Activated CD4-positive, alpha-beta memory T cell treated with anti-CD3 and anti-CD28 coated beads, Interleukin-2, amount 10 ng/mL, durations not matched to agents 7 days and 5 days (primary cell): ENCODE measurements at places on chromosomes 3 and 15. TPM values are rescaled to one million over a fixed set of nuclear protein-coding genes. Genes with fewer than 3 reads are reported as not detected.

Gene ITPKA
- total RNA-seq: 0.30 TPM

Gene LRRC34
- total RNA-seq: 6.0 TPM

Gene GABRB3
- total RNA-seq: not detected

Gene ACVR2B
- 7.0 TPM for total RNA-seq

Gene SNX22
- 0.68 TPM for total RNA-seq

Gene PP2D1
- total RNA-seq: not detected

Gene ECE2
- total RNA-seq: not detected

Gene CDHR4
- not detected for total RNA-seq

Gene LSMEM2
- total RNA-seq: not detected

Gene NFKBIZ
- 76.5 TPM for total RNA-seq

Gene C3orf85
- not detected for total RNA-seq

Gene ISLR2
- total RNA-seq: 0.08 TPM

Gene SAXO2
- total RNA-seq: 0.60 TPM

Gene ADIPOQ
- total RNA-seq: not detected

GRCh38 chr3:129608936-129609590 is 2.6 kb upstream of the PLXND1 start:
- DNase-seq: no peak

DNA sequence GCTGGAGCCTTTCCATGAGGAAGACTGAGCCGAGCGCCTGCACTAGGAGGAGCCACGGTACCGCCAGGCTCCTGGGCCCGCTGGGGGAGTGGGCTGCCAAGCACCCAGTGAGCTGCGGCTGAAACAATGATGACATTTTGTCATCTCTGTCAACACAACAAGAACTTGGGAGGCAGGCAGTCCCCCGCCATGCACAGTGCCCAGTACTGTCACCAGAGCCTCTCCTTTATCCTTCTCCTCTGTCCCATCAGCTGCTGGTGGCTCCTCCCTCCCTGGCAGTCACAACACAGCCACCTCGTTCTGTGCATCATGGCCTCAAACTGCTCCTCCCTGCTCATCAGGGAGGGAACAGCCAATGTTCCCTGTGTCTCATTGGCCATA is 34.0 kb upstream of the PCSK6 start:
- no peak for DNase-seq

- DNase-seq: no peak
Observed at GRCh38 chr15:85725019-85725418, 69.7 kb downstream of the KLHL25 start.

DNA sequence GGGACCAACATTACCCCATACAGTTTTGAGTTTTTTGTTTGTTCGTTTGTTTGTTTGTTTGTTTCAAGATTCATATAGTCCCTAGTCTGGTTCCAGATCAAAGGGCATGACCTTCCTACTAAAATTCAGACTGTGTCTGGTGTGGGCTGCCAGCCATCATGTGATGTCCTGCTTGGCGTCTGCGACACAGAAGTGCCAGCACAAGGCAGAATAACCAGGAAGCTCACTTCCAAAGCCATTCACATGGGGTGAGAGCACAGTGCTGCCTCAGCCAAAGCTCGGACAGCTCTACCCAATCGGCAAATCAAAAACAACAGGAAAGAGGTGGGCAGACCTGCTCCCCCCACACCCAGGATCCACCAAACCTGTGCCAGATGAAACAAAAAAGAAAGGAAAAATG is 142.6 kb upstream of the THBS1 start:
- DNase-seq: no peak

DNA sequence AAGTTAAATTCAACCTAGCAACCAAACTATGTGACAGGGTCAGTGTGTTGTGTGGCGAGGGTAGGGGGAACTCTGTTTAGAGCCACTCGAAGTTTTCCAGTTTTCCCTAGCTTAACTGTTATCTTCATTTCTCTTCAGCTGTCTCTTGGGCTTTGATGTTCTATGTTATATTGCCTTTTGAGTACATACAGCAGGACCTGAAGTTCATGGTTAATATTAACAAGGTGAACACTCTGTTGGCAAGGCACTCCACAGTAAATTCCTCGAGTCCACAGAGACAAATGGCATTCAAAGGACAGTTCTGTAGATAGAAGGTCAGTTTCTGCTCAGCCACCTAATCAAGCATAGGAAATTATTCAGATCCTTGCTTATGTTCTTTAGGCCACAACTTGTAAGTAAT is 147.9 kb upstream of the DPH6 start:
- DNase-seq: no peak

- no peak for DNase-seq
Observed at GRCh38 chr3:58861551-58861950, 188.3 kb downstream of the CFAP20DC start.

GRCh38 chr3:166195808-166196207 is 358.6 kb upstream of the BCHE start:
- DNase-seq: no peak

GRCh38 chr15:67850994-67851571 is 11.2 kb upstream of the RNU6-1 start:
- DNase-seq: no peak

GRCh38 chr3:157204431-157204830 is 44.5 kb upstream of the CCNL1 start:
- no peak for DNase-seq

DNA sequence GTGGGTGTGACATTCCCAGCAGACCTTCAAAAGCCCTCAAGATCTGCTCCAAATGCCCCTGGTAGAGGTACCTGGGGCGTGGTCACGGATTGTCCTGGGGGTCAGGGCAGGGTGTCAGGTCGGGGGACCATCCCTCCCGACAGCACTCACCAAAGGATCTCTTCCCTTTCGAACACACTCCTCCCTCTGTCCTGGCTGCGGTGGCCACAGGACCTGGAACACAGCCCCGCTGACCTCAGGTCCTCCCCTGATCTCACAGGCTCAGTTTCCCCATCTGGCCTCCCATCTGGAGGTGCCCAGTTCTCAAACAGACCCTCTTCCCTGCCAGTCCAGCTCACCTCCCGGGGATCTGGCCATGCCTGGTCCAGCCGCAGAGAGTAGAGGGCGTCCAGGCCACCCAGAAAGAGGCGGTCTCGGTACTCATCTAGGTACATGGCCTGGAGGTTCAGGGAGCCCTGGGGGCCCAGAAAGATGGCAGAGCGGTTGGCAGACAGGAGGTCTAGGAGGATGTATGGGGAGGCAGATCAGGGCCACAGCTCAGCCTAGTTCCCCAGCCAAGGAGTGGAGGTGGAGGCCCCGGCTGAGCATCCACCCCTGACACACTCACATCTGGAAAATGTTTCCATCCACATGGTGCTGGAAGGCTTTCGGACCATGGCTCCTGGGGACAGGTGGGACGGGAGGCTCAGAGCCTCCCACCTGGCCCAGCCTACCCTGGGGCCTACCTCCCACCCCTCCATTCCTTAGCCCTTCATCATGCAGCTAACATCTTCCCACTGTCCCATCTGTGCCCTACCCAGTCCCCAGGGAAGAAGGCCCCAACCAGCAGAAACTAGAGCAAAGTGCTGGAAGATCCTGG is 2.3 kb downstream of the SEMA3G start:
- DNase-seq: no peak

DNA sequence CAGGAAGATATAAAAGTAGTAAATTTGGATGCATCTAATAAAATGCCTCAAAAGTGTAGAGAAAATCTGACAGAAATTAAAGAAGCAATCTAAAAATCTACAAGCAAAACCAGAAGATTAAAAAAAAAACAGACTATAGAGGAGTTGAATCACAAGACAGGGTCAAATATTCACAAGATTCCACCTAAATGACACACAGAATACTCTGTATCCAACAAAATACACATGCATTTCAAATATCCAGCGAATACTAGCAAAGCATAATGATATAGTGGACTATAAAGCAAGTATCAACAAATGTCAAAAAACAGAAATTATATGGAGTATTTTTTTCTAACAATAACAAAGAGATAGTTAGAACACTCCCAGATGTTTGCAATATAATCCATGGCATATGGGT is 20.5 kb upstream of the ACTC1 start:
- DNase-seq: no peak

DNA sequence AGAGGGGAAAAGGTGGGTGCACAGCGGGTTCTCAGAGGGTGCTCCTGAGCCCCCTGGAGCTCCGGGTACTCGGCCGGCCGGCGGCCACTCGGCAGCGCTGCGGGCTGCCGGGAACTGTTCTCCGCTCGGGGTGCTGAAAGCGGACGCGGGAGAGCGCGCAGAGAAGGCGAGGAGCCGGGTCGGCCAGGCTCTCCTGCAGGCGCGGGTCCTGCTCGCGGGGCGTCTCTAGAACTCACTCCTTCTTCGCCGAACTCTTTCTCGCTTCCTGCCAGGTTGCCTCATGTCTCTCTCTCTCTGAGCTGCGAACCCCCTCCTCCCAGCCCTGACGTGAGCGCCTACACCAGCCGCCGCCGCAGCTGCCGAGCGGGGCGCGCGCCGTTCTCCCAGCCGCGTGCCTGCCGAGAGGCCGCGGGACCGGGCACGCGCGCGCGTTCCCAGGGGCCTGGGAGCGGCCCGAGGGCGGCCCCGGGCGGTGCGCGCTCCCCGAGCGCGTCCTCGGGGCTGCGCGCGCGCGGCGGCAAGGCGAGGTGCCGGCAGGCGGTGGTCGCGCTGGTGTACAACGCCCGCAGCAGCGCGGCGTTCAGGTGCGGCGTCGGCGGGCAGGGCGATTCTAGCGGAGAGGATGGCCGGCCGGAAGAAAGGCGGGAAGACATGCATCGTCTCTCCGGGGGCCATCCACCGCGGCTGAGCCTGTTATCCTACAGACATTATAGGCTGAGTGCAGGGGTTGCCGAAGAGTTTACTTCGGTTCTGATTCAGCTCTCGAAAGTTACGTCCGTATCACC is at the start of gene PEX5L:
Gene PEX5L (minus strand): TSS at position 267 of the 785 bp plus-strand sequence. CDS start 338 bp downstream, outside the sequence.
- peak; percentile 46 for DNase-seq

GRCh38 chr15:82393671-82394070 is 35.9 kb upstream of the GOLGA6L9 start:
- DNase-seq: no peak

GRCh38 chr3:104908761-104909160 is 457.9 kb upstream of the ALCAM start:
- no peak for DNase-seq

- DNase-seq: peak; percentile 45
Observed at GRCh38 chr3:123344175-123344906, 104.5 kb downstream of the ADCY5 start.

DNA sequence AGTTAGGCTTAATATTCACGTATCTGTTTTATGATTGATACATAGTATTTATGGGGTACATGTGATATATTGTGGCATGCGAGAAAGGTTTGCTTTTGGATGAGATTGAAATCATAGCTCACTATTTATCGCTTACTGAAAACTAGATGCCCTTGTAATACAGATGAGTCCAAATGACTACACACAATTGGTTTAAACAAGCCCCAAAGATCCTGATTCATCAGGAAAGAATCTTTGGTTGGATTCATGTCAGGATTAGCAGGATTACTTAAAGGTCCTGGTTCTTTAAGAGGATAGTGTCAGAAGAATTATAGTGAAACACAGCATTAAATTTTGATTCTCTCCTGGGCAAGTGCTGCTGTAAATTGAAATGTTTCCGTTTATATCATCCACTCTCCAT is 18.6 kb upstream of the AADAC start:
- no peak for DNase-seq

GRCh38 chr3:85068911-85069310 is 110.1 kb downstream of the CADM2 start:
- DNase-seq: no peak

- DNase-seq: no peak
Observed at GRCh38 chr15:94263341-94264273, 32.2 kb downstream of the MCTP2 start.

DNA sequence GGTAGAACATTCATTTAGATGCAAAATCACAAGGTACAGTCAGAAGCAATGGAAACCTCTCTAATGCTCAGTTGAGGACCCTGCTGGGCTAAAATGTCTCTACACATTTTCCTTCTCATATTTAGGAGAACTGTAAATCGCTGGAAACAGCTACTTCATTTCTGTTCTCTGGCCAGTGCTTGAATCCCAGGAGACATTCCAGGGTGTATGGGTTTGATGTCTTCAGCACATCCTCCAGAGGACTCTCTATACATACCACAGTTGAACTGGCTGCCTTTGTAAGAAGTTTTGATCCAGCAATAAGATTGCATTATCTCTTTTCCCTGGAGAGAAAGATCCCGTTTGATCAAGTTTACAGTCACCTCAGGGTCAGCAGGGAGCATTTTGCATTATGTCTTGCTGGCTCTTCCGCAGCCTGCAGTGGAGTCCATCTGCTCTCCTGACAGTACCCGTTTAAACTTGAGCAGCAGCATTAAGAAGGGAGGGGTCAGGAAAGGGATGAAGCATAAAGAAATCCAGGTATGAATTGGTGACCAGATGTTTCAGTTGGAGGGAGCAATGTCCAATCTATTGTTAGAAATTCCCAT is 676.0 kb downstream of the EPHA3 start:
- no peak for DNase-seq

GRCh38 chr3:53846134-53846850 is at the start of the genes CHDH and IL17RB:
Gene CHDH, minus strand, starts transcription at chr3:53846419. Its CDS starts 22,411 bp downstream, at chr3:53824008.
Gene IL17RB, plus strand, starts transcription at chr3:53846568. Its CDS starts 21 bp downstream, at chr3:53846589.
- DNase-seq: peak; percentile 43

DNA sequence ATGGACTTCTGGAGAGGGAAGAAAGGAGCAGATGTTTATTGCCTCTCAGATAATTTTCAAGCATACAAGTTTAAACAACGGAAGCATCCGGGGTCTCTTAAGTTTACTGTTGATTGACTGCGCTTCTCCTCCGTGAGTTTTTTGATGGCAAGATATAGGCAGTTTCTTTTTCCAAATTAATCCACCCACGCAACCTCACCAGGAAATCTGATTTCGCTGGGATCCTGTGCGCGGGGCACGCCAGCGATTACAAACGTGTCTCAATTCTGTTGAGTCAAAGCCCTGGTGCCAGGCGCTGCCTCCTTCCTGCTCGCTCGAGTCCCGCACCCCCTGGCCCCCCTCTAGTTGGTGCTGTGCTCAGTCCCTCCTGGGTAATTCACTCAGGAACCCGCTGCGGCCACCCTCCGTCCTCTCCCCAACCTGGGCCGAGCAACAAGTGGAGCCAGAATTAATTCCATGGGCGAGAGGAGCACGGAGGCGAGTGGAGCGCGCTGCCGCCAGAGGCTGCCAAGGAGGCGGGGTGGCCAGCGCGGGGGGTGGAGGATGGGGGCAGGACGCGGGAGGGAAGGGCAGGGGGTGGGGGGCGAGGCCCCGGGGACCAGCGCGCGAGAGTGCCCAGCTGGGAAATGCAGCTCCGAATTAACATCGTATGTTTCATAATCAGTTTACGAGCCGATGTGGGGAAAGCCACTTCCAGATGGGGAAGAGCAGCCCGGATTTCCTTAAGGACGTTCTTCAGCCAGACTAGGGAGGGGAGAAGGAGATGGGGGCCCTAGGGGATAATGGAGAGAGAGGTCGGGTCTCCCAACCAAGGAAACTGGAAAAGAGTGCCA is 6.0 kb downstream of the WNT5A start:
- no peak for DNase-seq
